Stimulated activated CD4-positive, alpha-beta T cell treated with anti-CD3 and anti-CD28 coated beads, Interleukin-1b, Interleukin-23, amount 100 ng/mL, for 24 hours (primary cell): ENCODE measurements at places on chromosomes 6 and 20.

GRCh38 chr6:24883618-24884017 is 52.1 kb downstream of the RIPOR2 start:
- no peak for DNase-seq

DNA sequence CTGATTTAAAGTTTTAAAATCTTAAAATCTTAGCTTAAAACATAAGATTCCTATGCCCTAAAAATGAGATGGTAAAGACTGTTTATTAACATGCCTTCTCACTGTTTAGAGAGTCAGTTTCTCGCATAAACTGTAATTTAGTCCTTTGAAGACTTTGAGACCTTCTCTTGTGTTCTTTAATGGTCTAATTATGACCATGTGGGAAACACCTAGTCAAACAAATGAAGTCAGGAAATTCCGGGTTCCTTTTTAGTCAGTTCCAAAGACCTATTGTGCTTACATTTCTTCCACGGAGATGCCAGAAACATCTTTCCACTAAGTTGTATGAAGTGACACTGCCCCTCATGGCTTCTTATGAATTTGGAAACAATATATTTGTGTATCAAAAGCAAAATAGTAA is 64.2 kb upstream of the KIF25 start:
- no peak for DNase-seq

DNA sequence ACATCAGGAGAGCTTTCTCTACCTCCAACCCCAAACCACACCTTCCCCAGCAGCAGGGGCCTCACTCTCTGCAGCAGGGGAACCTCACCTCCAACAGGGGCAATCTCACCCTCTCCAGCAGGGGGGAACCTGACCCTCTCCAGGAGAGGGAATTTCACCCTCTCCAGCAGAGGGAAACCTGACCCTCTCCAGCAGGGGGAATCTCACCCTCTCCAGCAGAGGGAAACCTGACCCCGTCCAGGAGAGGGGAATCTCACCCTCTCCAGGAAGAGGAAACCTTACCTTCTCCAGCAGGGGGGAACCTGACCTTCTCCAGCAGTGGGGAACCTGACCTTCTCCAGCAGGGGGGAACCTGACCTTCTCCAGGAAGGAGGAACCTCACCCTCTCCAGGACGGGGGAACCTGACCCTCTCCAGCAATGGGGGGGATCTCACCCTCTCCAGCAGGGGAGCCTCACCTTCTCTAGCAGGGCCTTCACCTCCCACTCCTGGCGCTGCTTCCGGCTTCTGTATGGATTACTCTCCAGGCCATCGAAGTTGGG is 3.1 kb downstream of the B3GALT4 start:
- DNase-seq: no peak

DNA sequence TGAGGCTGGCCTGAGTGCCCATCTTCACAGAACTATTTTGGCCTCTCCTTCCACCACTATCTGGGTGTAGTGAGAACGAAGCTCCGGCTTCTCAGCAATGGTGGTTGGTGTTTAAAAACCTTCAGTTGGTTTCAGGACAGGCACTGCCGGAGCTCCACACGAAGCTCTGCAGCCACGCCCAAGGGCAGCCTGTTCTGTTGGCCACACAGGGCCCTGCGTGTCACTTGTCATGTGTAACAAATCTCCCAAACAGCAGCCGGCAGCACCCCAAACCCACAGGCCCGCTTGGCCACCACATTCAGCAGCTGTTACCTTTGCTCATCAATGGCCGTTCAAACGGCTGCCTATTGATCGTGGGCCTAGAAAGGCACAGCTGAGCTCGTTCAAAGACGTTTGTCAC is 97.5 kb downstream of the ERMARD start:
- DNase-seq: no peak

- no peak for DNase-seq
These were observed 21.3 kb upstream of the SYNDIG1 start for GRCh38 chr20:24448170-24448569.
